ENCODE measurements at places on chromosomes 6 and 20. TPM values are rescaled to one million over a fixed set of nuclear protein-coding genes. Genes with fewer than 3 reads are reported as not detected.

The SGK2 gene
- 2.5 TPM for total RNA-seq

The CLDN20 gene
- not detected for total RNA-seq

The RAB22A gene
- 25.2 TPM for total RNA-seq

GRCh38 chr6:82741996-82742385 lies 323.6 kb downstream of the UBE3D start:
- no peak for DNase-seq
- peaks cover 9% of the 10 kb centered on the region for H3K4me1 ChIP-seq
- no peaks in the 10 kb centered on the region for H3K36me3 ChIP-seq
- H3K4me3 ChIP-seq = no peak overlapping the region
- H3K27me3 ChIP-seq = peaks cover 41% of the 10 kb centered on the region
- no peak overlapping the region for H3K27ac ChIP-seq

GRCh38 chr20:40741507-40742106 lies 52.6 kb upstream of the MAFB start:
- H3K27ac ChIP-seq = no peak overlapping the region
- H3K4me3 ChIP-seq = no peak overlapping the region
- peaks cover 32% of the 10 kb centered on the region for H3K27me3 ChIP-seq
- H3K4me1 ChIP-seq = no peaks in the 10 kb centered on the region
- DNase-seq = no peak

Measured in osteocyte (in vitro differentiated cells).